ENCODE measurements at places on chromosomes 4 and X.

GRCh38 chr4:119536572-119537528 lies 91.8 kb downstream of the PDE5A start:
- no peak for DNase-seq

GRCh38 chr4:5366421-5366820 lies 315.1 kb downstream of the STK32B start:
- no peak for DNase-seq

DNA sequence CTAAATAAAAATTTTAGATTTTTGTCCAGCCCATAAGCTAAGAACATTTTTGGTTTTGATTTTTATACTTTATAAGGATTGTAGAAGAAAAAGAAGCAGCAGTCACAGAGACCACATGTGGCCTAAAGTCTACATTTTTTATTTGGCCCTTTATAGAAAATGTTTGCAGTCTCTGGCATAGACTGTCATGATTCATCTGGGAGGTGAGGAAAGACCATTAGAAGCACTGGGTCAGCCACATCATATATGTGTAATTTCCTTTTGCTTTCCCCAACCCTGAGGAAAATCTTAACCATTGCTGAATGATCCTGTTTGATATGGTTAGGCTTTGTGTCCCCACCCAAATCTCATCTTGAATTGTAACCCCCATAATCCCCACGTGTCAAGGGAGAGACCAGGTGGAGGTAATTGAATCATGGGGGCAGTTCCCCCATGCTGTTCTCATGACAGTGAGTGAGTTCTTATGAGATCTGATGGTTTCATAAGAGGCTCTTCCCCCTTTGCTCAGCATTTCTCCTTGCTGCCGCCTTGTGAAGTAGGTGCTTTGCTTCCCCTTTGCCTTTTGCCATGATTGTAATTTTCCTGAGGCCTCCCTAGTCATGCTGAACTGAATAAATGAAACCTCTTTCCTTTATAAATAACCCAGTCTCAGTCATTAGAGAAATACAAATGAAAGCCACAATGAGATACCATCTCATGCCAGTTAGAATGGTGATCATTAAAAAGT lies 12.1 kb upstream of the COPS4 start:
- no peak for DNase-seq

DNA sequence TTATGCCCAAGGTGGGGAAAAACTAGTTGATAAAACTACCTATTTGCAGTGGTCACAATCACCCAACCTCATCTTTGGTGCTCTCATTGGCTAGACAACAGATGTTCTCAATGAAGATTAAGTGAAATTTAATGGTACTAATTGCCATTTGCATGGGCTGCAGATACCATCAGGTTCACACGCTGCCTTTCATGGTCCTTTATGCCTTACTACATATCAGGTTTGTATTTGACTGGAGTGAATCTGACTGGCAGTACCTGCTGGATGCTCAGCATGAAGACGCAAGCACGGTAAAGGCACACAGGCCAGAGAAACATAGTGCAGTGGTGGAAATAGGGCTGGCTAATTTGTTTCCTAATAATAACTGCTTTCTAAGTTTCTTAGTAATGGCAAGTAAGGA lies 48.3 kb downstream of the DCX start:
- DNase-seq, result no peak

GRCh38 chrX:122546269-122546668 lies 637.8 kb upstream of the GRIA3 start:
- no peak for DNase-seq

GRCh38 chr4:179695175-179695574 lies 2252.9 kb upstream of the AGA start:
- DNase-seq, result no peak

DNA sequence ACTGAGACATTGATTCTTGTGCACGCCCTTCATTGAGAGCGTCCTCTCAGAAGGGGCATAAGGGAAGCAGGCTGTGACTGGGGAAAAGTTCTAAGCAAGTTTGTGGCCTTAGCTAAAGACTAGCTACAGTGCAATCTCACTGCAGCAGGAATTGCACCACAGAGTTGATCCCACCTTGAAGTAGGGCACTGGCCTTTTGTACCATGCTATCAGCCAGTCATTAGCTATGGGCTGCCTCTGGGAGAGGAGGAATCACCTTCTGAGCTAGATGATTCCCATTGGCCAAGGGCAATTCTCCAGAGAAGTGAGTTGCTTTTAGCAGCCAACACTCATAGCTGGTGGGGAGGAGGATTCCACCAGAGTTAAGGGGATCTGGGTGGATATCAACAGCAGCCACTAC lies 142.6 kb upstream of the SCML1 start:
- no peak for DNase-seq

GRCh38 chr4:150385606-150386005 lies 196.3 kb upstream of the MAB21L2 start:
- DNase-seq, result no peak

- no peak for DNase-seq
Observed at GRCh38 chrX:153714256-153714655, 9.9 kb downstream of the BCAP31 start.

DNA sequence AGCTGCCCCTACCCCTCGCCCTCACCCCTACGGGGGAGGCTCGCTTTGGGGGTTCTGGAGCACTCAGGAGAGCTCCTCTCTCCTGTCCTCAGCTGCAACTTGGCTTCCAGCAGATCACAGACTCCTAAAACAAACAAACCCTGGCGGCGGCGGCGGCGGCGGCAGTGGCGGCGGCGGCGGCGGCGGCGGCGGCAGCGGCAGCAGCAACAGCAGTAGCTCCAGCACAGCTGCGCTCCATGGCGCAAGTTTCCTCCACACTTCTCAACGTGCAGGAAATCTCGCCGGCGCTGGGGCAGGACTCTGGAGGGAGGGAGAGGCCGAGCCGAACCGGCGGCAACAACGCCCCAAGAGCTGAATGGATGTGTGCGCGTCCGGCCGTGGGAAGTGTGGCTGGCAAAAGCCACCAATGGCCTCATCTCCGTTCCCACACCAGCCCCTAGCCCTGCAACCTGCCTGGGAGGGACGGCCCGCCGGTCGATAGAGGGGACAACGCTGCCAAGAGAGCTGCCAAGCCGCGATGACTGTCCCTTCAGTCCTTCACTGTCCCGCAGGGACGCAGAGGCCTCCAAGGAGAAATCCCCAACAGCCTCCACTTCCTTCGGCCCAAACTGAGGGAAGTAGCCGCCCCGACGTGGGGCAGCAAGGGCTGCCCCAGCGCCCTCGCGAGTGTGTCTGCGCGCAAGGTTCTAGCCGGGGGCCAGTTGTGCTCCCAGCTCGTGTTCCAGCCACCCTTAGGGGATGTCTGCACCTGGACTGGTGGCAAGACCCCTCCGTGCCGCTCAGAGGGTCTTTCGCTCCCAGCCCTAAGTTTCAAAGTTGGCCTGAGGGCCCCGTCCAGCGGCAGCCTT lies 775 bp downstream of the SHROOM4 start:
- DNase-seq, result no peak

DNA sequence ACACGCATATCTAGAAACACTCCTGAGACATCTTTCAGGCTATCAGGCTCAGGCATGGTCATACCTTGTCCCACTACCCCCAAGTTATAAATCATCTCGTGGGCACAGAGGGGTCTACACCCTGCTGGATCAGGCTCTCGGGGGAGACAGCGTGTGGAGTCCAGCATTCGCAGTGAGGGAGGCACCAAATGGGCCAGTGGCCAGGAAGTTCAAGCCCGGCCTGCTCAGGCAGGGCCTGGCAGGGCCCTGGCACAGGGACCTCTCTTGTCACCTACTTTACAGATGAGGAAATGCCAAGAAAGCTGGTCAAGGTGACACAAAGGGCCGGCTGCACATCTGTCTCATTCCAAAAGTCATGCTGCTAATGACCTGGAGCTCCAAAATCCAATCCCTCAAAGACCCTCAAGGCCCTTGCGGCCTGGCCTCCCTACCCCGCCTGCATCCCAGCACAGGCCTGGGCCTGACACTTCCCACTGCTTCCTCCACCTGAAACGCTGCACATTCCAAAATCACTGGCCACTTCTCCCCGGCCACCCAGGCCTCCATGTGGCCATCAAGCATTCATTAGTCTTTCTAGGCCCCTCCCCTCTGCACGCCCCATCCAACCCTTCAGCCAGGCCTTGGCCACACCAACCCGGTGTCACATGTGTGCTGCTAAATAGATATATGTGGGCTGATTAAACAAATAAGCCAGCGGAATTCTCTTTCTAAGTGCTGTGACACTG lies 35.6 kb downstream of the ACOX3 start:
- DNase-seq, result no peak

- DNase-seq, result no peak
Observed at GRCh38 chr4:108036213-108036612, 46.5 kb downstream of the HADH start.

- DNase-seq, result no peak
Observed at GRCh38 chr4:183823434-183823833, 81.7 kb upstream of the STOX2 start.

DNA sequence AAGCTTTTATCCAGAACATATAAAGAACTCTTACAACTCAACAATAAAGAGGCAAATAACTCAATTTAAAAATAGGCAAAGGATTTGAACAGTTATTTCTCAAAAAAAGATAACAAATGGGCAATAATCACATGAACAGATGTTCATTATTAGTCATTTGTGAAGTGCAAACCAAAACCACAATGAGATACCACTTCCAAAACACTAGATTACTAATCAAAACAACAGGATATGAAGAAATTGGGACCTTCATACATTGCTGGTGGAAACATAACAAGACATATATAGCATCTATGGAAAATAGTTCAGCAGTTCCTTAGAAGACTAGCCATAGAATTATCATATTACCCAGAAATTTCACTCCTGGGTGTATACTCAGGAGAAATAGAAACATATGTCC lies 224.6 kb downstream of the FBXO8 start:
- DNase-seq, result no peak

- no peak for DNase-seq
Observed at GRCh38 chr4:169383724-169384123, 113.0 kb upstream of the SH3RF1 start.

- DNase-seq, result no peak
Observed at GRCh38 chr4:138828926-138829325, 186.7 kb upstream of the NOCT start.

DNA sequence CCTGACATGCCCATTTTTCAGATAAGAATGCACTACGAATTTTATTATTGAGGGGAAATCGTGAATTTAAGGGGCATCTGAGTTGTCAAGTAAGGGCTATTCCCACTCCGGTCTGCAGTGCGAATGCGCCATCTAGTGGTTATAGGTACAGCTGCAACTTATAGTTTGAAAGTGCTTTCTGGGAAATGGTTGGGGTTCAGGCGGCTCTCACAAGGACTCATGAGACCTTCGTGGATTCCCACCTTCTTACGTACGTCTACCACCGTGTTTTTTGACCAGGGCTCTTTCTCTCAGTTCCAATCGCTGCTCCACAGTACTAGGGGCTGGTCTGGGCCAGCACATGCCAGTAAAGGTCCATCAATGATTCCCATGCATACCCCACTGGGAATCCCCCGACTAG lies 12.3 kb downstream of the MSL3 start:
- DNase-seq, result no peak

DNA sequence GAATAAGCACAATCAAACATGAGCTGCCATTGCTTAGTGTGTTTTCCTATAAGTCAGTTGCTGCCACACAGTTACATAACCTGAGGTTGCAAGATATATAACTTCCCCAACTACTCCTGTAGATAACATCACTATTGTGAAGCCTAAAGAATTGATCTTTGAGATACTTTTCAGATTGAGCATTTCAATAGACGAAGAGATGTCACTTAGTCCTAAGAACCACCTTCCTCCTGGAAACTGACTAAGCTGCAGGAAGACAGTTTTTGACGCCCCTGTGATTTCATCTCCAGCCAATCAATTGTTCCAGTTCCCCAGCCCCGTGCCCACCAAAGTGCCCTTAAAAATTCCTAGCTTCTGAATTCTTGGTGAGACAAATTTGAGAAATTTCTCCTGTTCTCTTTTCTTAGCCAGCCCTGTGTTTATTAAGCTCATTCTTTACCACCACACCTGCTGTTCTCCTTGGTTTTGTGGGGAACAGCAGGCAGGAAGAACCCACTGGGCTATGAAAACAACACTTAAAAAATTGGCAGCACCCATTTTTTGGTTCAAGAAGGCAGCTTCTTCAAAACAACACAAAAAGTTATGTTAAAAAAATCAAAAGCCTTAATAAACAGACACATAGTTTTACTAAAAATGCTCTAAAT lies 317.1 kb upstream of the PABPC4L start:
- DNase-seq, result no peak

GRCh38 chrX:122850326-122850725 lies 333.8 kb upstream of the GRIA3 start:
- DNase-seq, result no peak

DNA sequence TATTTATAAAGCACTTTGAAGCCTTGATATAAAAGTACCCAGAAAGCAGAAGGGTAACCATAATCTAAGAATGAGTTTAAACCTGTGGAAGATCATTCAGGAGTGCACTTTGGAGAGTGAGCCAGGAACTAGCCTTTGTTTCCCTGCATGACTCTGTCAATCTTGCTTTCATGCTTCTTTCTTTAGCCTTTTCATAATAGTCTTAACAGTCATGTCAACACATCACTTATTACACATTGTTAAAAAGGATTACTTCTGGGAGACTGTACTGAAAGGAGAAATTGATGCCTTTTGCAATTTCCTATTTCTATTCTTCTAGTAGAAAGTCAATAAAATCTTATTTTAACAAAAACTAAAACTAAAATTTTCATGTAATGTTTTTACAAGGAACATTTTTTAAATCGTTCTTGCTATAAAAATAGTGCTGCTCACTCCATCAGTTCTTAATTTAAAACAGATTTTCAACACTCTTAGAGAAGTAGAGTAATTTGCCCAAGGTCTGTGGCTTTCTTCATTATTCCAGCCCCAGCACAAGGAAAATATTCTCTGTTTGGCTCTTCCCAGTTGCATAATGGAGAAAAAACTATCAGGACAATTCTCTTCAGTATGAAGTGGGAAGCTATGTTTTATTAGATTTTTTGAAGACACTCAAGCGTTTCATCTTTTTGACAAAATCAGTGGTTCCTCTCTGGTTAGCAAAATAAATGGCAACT lies 35.4 kb upstream of the SPP1 start:
- no peak for DNase-seq

DNA sequence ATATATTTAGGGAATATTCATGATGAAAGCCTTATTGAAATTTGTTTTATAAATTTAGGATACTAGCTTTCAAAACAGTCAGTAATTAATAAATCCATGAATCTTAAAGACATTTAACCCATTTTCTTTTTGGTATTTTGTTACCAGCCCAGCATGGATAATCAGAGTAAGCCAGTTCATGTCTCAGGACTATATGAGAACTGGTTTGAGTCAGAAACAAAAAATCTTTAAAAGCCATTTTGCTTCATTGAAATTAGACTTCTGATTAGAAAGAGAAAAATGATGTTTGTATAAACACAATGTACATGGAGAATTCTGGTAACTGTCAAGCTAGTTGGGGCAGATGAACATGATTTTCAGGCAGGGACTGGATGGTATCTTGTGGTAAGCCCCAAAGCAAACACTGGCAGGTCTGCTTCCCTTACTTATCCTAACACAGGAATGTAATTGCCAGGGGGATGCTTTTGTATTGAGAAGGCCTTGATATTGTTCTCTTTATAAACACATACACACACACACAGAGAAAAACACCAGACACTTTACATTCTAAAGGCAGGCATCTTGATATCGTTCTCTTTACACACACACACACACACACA lies 9.4 kb downstream of the ARHGAP10 start:
- no peak for DNase-seq

- peak; percentile 59 for DNase-seq
Observed at GRCh38 chr4:83771113-83771705, 235.3 kb downstream of the GPAT3 start.

GRCh38 chrX:12758291-12758690 lies 32.9 kb upstream of the PRPS2 start:
- no peak for DNase-seq

Measured in DMS153 (cell line).